ENCODE measurements at places on chromosomes 4 and X.

- DNase-seq, result no peak
Observed at GRCh38 chr4:71630803-71631202, 153.1 kb downstream of the GC start.

DNA sequence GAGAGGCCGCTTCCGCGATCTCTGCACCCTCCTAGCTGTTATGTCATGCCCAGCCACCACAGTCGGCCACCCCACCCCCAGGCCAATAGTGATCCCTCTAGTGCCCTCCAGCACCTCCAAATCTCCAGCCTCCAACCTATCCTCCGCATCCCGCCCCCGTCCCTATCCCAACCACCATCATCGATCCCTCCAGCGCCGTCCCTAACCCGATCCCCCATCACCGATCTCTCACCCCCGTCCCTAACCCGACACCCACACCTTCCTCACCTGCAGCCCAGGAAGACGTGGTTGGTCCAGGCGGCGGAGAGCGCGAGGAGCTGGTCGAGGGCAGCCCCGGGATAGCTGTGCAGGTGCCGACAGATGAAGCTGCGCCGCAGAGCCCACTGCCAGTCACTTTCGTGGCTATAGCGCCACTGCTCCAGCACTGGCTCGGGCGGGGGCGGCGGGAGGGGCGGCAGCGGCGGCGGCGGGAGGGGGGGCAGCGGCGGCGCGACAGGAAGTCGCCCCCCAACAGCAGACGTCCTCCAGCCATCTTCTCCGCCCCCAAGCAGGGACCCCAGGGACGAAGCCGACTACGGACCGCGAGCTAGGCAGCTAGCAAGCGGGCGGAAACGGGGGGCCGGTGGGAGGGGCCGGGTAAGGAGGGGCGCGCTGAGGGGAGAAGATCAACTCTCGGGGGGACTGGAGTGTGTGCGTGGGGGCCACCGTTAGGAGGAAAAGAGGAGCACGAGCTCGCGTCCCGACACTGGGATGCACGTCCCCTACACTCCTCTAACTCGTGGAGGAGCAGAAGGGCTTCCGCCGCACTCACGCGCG, 552 bp downstream of the NKRF start:
- DNase-seq, result no peak

DNA sequence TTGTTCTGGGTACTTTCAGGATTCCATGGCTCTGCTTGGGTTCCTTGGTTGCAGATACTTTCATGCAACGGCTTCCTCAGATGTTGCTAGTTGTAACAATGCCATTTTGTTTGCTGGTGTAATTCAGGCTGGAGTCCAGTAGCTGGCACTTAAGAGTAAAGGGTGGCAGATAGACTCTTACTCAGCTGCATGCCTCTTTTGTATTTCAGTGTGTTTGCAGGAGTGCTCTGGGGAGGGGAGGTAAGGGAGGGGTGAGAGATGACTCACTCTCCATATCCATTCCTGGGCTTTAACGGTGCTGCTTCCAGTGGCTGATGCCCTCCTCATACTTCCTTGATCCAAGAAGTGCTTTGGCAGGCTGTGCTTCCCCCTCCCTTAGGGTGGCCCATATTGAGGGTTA, 155.2 kb downstream of the ZNF330 start:
- peak; percentile 32 for DNase-seq

DNA sequence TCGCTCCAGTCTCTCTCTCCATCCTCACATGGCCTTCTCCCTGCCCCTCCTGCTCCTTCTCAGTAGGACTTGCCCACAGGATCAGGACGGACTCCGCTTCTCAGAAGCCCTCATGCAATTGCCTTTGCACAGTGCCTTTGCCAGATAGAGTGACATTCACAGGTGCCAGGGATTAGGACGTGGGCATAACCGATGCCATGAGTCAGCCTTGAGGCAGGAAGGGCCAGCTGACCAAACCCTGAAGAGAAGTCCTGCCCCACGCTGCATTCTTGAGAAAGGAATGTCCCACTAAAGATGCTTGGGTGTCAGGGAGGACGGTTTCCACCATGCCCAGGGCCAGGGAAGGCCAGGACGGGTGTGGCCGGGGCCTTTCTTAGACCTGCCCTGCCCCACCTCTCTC, 6.6 kb upstream of the GRPEL1 start:
- DNase-seq, result no peak

GRCh38 chr4:183098019-183098722, 886 bp upstream of the WWC2 start:
- DNase-seq, result no peak

DNA sequence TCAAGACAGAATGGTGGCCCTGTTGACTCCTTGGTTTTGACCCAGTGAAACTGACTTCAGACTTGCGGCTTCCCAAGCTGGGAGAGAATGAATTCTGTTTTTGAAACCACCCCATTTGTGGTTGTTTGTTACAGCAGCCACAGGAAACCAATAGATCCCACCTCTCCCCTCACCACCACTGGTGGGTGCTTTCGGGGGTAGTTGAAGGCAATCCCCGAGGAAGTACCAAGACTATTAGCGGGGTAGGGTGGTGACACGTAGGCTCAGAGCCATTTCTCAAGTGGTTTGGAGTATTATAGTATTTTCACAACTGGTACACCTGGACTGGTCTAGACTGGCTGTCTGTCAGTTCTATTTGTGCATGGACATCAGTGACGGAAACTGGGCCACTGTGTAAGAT, 189.1 kb upstream of the RBPJ start:
- DNase-seq, result no peak

DNA sequence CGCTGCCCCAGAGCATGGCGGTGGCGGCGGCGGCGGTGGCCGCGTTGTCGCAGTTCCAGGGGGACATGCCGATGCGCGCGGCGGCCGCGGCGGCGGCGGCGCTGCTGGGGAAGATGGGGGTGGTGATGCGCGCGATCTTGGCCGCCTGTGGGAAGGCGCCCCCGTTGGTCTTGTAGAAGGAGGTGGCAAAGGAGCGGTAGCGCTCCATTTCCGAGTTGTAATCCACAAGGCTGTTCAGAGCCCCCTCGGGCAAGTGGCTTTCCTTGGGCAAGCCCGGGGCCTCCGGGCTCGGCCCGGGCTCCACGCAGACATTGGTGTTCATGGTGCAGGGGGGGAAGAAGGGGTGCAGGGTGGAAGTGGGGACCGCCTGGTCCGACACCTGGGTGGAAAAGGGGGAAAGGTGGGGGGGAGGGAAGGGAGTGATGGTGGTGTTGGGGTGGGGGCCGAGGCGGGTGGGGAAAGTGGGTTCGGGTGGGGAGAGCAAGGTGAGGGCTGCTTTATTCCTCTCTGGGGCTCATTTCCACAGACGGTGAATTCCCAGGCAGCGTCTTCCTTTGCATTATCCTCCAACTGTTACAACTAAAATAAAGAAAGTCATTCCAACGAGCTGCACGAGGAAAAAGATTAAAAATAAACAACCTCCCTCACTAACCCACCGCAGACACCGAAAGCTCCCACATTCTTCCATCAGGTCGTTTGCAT, 3.1 kb downstream of the CXXC4 start:
- DNase-seq, result no peak

DNA sequence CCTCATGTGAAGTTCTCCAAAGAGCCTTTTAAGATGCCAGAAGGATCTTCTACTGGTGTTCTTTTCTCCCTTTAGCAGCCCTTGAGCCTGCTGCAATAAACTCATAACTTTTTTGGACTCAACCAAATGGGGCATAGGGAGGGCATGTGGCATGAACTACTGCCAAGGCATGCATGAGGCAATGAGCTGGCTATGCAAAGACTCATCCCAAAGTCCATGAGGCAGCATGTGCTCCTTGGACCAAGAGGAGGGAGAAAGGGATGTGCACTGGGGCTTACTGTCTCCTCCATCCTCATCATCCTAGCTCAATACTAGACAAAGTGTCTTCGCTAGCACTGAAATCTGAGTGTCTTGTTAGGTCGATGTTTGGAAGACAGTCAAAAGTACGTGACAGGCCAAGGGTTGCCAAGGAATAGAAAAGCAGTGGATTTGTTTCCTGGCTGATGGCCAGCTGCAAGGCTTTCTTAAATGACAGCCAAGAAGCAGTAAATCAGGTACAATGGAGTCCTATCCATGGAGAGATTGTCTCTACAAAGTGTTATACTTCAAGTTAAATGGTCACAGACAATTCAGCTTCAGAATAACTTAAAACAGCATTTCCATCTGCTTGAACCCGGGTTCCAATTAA, 44.5 kb upstream of the ATXN3L start:
- DNase-seq, result no peak

- no peak for DNase-seq
Observed at GRCh38 chr4:25770847-25771246, 91.9 kb downstream of the SEL1L3 start.

GRCh38 chrX:131752493-131753198, 208.8 kb downstream of the OR13H1 start:
- no peak for DNase-seq

- DNase-seq, result no peak
Observed at GRCh38 chrX:49829016-49829415, at the start of gene PAGE4. TSS of gene PAGE4 (plus strand) at chrX:49829303. CDS start at chrX:49830429, 1,126 bp downstream.

DNA sequence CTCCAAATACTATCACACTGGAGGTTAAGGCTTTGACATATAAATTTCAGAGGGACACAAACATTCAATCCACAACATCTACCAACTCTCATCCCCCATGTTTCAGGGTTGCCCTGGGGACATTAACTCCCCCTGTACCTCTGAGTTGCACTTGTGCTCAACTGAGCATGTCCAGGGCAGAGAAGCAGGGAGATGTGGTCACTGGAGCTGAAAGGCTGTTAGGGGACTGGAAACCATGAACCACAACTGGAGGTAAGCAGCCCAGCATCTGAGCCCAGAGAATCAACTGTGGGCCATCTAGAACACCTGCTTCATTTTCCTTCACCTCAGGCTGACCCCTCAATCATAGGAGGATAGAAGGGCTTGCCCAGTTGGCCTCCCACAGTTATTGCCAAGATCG, 641.1 kb downstream of the MID1IP1 start:
- no peak for DNase-seq

- no peak for DNase-seq
Observed at GRCh38 chr4:176090115-176090514, 24.5 kb downstream of the WDR17 start.

GRCh38 chrX:28591542-28591941, 4.3 kb downstream of the IL1RAPL1 start:
- no peak for DNase-seq

GRCh38 chr4:80043541-80043940, 29.5 kb downstream of the ANTXR2 start:
- DNase-seq, result no peak

- DNase-seq, result no peak
Observed at GRCh38 chr4:126799971-126800574, 832.7 kb upstream of the INTU start.

GRCh38 chrX:51461053-51462044, 35.0 kb downstream of the NUDT11 start:
- DNase-seq, result no peak

DNA sequence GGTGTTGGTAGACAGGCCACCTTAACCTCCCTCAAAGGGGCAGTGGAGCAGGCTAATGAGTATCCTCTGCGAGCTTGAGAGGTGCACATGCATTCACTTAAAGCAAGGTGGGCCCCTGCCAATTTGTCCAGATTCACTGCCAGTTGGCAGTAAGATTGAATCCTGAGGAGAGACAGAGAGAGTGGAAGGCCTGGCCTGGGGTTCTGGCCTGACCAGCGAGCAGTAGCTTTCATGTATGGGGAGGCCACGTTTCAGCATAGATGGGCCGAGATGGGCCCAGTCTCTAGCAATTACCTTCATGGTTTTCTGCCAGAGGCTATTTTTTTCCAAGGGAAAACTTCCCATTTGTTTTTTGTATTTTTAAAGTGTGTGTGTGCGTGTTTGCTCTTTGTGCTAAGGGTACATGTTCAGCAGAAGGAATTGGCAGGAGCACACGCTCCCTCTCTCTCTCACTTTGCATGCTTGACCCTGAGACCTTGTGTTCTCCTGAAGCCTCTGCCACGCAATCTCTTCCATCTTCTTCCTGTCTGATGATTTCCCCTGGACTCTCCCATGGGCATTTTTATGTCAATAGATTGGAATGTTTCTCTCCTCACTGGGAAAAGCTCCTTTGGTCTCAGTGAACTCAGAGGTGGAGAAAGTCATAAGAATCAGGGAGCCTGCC, 215.8 kb upstream of the SFRP2 start:
- DNase-seq, result no peak

GRCh38 chr4:78732332-78733104, 43.6 kb upstream of the BMP2K start:
- DNase-seq, result no peak

GRCh38 chrX:154495472-154495922, 5.1 kb upstream of the SLC10A3 start:
- DNase-seq, result no peak

DNA sequence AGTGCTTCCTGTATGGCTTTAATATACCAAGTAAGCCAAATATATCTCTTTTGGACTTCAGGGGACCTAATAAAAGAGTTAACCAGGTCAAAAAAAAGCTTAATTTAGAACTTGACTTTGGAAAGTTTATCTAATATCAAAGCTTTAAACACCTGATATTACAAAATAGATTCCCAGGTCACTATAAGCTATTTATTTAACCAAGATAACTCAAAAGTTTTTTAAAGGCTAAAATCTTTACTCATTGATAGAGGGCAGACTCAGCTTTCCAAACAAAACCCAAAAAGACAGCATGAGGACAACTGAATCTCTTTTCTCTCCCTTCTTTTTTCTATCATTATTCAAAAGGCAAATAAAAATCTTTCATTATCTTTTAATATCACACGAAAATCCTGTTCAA, 19.5 kb downstream of the NUDT11 start:
- no peak for DNase-seq

DNA sequence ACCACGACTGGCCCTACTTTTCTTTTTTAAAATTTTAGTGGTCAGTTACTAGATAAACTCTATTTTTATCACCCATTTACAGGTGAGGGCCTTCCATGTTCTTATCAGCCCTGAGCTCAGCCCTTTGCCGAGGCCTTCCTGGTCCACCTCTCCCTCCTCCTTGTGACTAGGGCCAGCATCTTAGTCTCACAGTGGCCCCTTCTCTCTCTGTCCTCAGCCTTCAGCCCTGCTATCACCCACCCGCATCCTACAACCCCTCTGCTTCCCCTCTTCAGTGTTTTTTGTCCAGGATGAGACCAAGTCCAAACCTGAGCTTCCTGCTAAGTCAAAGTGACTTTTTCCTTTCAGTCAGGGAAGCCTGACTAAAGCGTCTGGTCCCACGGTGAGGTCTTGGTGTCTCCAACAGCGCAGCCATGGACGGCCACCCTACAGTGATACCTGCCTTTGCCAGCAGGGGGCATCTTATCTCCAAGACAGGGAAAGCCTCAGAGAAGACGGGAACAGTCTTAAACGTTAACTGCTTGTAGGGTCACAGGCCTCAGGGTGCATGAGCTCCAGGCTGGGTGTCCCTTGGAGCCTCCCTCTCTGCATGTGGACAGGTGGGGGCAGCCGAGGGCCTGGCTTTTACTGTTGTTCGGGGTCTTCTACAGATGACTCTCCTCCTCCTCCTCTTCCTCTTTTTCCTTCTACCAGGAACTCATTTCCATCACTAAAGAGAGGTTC, 11.7 kb upstream of the GAGE10 start:
- peak; percentile 62 for DNase-seq

All from NT2/D1 (cell line).